ENCODE measurements at places on chromosomes 3 and 15.

GRCh38 chr3:12764171-12764776 lies 5.2 kb upstream of the TMEM40 start:
- DNase-seq = no peak

- DNase-seq = no peak
Observed at GRCh38 chr3:196688349-196688748, 23.7 kb downstream of the CEP19 start.

- DNase-seq = no peak
Observed at GRCh38 chr3:131444180-131444579, 58.6 kb downstream of the MRPL3 start.

DNA sequence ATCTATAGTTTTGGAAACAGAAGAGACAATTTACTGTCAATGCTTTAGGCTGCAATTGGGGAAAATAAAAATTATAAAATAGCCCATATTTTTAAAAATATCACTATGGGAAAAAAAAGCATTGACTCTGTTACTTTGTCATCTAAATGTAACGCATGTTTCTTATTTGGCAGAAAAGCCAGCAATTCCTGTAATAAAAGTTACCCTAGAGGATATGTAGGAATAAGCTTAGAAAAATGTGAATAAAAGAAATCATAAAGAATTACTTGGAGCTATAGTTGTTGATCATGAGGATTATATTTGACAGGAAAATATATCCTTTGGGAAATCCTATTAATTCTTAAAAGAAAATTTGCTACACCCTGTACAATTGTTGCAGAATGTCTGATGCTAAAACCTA lies 515.4 kb upstream of the IL12A start:
- DNase-seq = no peak

DNA sequence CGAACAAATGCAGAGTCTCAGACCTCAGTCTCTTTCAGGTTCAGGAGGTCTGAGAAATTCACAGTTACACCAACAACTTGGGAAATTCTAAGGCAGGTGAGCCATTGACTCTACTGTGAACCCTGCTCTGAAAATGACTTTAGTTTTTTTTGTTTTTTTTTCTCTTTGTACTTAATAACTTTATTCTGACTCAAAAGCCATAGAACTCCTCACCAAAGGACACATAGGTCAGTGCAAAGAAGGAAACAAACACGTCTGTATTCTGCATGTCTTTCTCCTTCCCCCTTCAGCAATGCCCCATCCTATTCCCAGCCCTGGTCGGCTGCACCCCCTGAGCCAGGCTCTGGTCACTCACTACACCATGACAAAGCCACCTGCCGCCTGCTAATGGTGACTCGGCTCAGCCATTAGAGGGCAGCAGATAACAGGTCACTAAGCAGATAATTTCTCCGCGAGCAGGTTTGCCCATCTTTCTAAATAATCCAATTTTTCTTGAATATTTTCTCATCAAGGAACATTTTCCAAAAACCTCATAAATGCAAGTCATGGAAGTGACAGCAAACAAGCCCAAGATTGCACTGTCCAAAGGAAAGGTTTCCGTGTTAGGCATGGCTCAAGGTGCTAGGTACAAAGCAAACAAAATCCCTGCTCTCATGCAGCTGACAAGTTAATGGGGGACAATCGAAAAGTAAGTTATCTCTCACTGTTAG lies 37.7 kb downstream of the TM4SF4 start:
- no peak for DNase-seq
